Activated CD4-positive, CD25-positive, alpha-beta regulatory T cell treated with anti-CD3 and anti-CD28 coated beads, Interleukin-2, amount 50 U/mL, for 72 hours (primary cell): ENCODE measurements at places on chromosomes 3 and 15.
A peak's percentile ranks its signal among the peaks of the same experiment; 100 is the strongest.

DNA sequence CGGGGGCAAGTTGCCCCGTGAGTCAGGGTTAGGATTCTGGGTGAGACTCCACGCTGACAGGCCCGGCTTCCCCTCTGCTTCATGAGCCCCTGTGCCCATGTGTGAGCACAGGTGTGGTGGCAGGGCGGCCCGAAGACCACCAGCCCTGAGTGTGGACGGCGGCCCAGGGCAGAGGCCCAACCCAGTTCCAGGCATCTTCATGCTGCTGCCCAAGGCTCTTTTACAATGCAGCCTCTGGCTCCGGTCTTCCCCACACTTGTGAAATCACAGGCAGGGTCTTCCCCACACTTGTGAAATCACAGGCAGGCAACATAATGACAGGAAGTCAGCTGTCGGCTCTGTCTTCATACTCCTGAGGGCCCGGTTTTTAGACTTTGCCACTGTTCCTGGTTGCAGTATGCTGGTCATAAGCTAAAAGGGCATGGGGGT is 78.8 kb downstream of the AAGAB start:
- DNase-seq = no peak

GRCh38 chr3:46663591-46664135 is 29.8 kb downstream of the ALS2CL start:
- no peak for DNase-seq

DNA sequence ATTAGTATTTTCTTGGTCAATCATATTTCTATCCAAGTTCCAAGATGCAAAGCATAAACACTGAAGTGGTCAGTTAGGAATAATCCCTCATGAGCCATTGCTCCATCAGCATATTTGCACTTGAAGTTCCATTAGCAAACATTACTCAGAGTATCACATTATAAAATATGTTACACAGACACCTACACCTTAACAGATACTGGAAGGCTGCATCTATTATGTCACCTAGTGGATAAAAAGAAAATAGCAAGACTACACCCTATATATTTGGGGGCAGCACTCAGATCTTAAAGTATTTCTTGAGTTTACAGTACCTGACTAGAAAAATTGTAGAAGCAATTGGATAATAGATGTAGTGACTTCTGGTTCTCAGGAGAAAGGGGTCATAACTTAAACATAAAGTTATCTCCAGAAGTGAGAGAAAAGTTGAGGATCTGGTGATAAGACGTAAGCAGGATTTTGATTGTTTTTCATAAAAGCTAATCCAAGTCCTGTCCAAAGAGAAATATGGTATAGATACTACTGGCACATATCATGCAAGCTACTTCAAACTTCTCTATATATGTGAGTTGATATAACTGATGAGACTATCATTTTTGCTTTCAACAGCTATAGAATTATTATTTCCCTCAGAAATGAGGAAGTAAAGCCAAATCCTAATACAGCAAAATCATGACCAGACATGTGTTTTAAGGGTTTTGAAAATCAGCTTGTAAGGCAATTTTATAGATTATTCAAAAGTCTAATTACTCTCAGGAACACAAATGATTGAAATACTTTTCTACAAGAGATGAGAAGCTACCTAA is 422.2 kb downstream of the GBE1 start:
- no peak for DNase-seq

DNA sequence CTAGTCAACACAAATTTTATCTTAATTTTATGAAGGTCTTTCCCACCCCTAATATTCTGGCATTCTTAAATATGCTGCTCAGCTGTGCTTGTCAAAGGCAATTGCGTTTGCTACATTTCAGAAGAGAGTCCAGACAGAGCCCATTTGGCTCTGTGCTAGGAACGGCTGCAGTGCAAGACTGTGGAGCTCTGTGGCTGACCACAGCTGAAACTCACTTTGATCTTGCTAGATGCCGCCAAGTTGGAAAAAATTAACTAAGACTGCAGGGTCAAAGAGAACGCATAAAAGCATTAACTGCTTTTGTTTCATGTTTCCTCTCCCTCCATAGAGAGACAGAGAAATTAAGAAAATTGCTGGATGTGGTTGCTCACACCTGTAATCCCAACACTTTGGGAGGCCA is 7.6 kb upstream of the PPP1R2 start:
- no peak for DNase-seq

DNA sequence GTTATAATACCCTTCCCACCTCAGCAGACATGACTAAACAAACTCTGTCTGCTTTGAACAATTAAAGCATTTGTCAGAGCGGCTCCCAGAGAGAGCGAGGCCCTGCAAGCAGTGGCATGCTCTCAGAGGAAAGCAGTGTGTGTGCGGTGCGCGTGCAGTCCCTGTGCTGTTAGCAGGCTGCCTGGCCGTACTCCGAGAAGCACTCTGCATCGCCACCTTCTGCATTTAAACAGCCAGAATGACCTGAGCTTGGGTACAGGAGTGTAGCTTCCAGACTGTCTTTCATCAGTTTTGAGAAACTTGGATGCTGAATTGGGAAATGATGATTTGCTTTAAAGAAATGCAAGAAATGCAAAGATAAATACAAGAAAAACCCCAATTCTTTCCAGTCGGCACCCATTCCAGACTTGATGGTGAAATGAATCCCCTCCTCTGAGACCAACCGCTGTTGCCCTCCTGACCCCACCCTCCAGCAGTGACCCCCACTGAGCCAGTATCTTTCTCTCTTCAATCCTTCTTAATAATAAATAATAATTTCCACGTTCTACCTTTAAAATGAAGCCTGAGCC is 113.5 kb downstream of the VGLL4 start:
- DNase-seq = no peak

DNA sequence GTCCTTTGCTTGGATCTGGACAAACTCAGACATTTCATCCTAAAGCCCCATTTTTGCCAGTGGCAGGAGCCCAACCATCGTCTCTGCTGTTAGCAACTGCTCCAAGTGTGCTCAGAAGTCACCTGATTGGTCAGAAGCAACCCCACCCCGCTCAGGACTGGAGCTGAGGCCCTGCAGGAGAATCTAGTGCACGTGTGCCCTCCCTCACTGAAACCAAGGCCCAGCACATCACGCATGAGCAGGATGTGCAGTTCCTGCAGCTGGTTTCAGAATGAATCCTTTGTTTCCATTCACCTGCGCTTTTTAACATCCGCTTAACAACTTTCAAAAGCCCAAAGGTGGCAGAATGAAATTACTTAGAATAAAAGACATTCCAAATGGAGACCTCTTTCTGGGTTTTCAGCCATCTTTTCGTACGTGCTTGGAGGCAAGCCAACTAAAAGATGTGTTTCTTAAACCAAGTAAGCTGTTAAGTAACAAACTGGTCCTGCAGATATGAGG is 81.2 kb downstream of the SRGAP3 start:
- DNase-seq = peak; percentile 49

- no peak for DNase-seq
These were observed 559 bp upstream of the LRRN1 start for GRCh38 chr3:3798631-3799113.

DNA sequence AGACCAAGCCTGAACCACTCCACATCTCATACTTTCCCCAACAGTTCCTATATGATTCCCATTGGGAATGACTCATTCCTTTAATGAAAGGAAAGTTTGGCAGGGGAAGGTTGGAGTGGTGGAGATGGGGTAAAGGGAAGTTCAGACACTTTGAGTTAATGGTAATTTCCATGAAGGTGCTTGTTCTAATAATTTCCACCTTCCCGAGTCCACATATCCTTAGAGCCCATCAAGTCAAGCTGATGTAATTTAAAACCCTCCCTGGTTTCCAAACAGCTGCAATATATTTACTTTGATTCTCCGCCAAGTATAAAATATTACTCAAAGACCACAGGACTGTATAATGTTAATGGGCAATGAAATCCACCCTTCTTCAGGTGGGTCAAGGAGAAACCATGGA is 95.0 kb upstream of the GALNT15 start:
- DNase-seq = no peak

DNA sequence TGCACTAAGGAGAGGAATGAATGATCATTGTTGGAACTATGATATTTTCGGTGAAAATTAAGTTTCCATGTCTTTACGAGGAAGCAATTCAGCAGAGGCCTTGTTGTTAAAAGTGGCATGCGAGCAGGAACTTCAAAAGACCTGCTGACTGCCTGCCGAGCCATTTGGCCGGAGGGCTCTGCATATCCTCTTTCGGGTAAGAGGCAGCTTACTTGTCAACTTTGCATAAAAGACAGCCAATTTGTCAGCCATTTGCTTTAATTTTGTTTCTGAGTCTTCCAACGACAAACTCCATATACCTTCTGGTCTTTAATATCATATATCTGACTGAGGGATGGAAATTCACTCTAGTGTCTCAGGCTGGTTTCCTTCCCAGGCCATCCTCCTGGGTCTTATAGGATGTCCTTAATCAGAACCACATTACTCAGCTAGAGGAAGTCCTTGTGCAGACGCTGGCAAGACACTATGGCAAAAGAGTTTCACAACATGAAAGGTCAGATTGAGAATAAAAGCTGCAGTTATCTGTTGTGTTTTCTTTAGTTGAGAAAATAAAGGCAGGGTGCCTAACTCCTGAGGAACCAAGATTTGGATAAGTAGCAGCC is 128.7 kb upstream of the WNT5A start:
- no peak for DNase-seq

GRCh38 chr3:189936201-189936945 is 184.3 kb downstream of the P3H2 start:
- DNase-seq = no peak

- no peak for DNase-seq
These were observed 9.6 kb upstream of the ANXA2 start for GRCh38 chr15:60407415-60407805.

- no peak for DNase-seq
These were observed 19.5 kb upstream of the CAV3 start for GRCh38 chr3:8713901-8714759.

GRCh38 chr15:85649372-85649771 is 145.4 kb downstream of the KLHL25 start:
- DNase-seq = no peak

- DNase-seq = no peak
These were observed 163.3 kb downstream of the PLCH1 start for GRCh38 chr3:155581579-155581978.

- no peak for DNase-seq
These were observed 74.1 kb upstream of the KBTBD8 start for GRCh38 chr3:66923969-66924368.

DNA sequence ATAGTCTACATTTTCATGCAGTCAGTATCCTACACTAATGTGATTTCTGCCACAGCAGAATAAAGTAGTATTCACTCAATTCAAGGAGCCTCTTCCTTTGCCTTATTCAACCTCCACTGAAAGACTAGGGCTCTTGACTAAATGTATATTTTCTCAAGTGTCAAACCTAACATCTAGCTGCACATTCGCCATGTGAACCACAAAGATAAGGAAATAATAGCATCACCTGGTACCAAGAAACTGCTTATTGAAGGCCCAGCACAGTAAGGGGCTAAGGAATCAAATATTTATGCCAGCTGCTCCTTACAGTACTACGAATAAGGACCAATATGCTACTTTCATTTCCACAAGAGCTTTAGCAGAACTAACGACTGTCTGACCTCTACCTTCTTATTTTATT is 1.3 kb downstream of the SRP14 start:
- DNase-seq = no peak

DNA sequence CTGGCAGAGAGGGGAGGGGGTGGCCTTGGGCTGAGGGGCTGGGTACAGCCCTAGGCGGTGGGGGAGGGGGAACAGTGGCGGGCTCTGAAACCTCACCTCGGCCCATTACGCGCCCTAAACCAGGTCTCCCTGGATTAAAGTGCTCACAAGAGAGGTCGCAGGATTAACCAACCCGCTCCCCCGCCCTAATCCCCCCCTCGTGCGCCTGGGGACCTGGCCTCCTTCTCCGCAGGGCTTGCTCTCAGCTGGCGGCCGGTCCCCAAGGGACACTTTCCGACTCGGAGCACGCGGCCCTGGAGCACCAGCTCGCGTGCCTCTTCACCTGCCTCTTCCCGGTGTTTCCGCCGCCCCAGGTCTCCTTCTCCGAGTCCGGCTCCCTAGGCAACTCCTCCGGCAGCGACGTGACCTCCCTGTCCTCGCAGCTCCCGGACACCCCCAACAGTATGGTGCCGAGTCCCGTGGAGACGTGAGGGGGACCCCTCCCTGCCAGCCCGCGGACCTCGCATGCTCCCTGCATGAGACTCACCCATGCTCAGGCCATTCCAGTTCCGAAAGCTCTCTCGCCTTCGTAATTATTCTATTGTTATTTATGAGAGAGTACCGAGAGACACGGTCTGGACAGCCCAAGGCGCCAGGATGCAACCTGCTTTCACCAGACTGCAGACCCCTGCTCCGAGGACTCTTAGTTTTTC is 4.9 kb downstream of the ISL2 start:
- DNase-seq = no peak
